ENCODE measurements at places on chromosomes 5 and 9. TPM values are rescaled to one million over a fixed set of nuclear protein-coding genes. Genes with fewer than 3 reads are reported as not detected.

GRCh38 chr5:58499941-58500340, 8.7 kb downstream of the GAPT start:
- DNase-seq = no peak

DNA sequence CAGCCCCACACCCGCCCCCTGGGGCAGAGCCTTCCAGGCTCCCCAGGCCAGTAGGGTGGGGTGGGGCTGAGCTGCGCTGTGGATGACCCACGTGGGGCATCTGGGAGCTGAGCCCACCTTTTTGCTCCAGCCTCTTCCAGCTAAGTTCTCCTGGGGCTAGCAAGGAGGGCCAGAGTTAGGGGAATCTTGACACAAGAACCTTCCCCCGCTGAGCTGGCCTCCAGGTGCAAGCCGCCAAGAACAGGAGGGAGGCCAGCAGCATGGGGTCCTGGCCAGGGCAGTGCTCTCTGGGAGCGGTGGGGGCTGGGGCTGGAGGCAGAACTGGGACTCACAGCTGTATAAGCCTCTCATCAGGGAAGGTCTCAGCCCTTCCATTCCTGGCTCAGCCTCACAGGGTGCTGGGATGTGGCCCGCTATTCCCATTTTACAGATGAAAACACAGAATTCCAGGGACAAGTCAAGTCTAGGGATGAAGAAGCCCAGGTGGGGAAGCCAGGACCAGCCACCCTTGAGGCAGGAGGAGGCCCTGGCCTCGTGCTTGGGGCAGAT, 21.5 kb downstream of the SARDH start:
- DNase-seq = peak; percentile 48

GRCh38 chr9:37412431-37413151, 9.9 kb upstream of the GRHPR start:
- DNase-seq = no peak

DNA sequence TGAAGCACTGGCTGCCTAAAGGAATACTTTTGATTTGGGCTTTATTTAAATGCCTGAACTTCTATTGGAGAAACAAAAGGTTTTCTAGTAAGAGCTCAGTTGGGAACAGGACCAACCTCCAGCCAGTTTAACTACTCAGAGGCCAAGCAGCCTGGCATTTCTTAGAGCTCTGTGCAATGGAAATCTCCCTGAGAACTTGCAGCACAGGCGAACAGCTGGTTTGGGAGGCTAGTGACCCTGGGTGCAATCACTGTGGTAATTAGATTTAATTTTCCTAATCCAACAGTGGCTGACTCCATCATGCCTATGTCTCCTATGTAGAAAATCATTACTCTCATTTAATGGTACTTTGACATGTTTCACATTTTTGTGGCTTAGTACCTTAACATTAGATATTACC, 1.0 kb upstream of the CDH6 start:
- DNase-seq = no peak

- no peak for DNase-seq
Measured at GRCh38 chr5:157454273-157454672, 5.7 kb upstream of the NIPAL4 start.

GRCh38 chr5:97182571-97183099, 412 bp downstream of the RIOK2 start:
- DNase-seq = no peak

GRCh38 chr9:95874303-95874988, 1.0 kb upstream of the ERCC6L2 start:
- no peak for DNase-seq

DNA sequence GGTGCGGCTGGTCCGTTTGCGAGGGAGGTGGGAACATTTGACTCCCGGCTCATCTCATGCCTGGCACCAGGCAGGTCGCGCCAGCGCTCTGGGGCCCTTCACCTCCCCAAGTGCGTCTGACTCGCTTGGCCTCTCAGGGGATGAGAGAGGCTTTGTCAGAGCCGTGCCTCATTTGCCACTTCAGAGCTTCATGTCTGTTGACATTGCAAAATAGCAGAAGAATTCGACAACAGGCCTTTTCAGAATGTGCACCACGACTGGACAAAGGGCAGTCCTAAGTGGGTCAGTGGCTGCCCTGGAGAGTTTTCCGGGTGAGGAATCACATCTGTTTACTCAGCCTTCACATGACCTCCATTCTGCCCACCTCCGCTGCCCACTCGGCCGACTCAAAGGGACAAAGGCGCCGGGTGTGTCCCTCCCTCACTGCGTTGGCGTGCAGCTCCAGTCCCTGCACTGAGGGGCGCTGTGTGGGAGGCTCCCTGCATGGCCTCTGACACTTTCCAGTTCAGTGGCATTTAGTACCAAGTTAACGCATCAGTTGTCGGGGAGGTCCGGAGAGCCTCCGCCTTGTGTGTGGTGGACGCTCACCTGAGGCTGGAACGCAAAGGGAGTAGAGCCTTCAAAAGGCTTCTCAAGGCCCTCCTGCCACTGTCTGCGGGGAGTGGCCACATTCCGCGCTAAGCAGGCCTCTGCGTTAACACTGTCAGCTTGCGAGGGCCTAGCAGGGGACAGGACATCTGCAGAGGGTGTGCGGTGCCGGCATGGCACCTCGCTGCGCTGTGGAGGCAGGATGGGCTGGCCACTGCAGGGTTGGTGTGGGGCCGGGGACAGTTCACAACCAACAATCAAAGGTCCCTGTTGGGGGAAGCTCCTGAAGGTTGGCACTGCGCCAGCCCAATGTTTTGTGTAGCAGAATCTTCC, 171.5 kb downstream of the NXNL2 start:
- DNase-seq = no peak

DNA sequence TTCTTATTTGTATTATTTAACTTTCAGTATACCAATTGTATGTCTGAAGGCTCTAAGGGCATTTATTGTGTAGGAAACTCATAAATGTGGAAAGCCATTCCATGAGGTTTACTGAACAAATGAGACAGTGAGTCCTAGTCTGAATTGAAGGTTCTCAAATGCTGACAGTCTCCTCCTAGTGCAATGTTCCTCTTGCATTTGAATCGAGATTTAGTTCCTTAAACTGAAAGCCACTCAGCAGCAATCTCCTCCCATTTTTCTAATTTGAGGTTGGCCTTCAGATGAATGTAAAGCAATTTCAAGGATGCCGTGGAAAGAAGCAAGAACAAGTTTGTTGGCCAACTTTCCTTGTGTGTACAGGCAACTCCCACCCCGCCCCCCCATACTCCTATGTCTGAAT, 493.2 kb upstream of the KLF4 start:
- no peak for DNase-seq

DNA sequence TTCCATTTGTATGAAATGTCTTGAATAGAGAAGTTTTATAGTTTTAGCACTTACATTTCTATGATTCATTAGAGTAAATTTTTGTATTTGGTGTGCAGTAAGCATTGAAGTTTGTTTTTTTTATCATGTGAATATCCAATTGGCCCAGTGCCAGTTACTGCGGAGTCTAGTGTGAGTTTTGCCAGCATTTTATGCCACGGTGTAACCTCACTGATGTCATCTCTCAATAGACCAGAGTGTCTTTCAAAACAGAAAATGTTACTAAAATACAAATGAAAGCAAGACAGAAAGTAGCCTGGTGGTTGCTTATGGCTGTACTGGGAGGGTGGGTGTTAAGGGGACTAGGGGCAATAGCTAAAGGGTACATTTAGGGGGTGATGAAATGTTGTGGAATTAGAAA, 62.8 kb downstream of the IPPK start:
- no peak for DNase-seq

DNA sequence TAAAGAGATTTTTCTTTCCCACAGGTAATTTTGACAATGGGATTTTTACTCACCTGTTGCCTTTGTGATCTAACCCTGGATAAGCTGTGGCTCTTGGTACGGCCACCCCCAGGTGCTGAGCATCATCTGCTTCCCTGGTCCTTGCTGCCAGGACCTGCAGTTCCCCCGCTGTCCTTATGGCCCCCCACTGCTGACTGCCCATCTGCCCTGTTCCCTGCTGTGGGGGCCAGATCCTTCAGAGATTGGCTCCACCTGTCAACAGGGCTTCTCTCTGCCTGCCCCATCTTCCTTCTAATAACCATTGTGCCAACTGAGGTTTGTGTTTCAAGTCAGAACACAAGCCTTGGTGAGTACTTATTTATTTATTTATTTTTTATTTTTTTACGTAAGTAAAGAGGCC, 183.3 kb downstream of the MAPKAP1 start:
- no peak for DNase-seq

- DNase-seq = no peak
Measured at GRCh38 chr5:113195251-113195650, 218.7 kb downstream of the DCP2 start.

DNA sequence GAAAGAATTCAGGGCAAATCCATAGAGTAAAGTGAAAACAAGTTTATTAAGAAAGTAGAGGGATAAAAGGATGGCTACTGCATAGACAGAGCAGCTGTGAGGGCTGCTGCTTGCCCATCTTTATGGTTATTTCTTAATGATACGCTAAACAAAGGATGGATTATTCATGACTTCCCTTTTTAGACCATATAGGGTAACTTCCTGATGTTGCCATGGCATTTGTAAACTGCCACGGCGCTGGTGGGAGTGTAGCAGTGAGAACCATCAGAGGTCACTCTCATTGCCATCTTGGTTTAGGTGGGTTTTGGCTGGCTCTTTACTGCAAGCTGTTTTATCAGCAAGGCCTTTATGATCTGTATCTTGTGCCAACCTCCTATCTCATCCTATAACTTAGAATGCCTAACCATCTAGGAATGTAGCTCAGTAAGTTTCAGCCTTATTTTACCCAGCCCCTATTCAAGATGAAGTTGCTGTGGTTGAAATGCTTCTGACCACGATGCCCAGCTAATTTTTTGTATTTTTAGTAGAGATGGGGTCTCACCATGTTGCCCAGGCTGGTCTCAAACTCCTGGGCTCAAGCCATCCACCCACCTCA, 42.1 kb downstream of the RFK start:
- DNase-seq = no peak

- DNase-seq = no peak
Measured at GRCh38 chr5:92861531-92862285, 719.3 kb downstream of the NR2F1-AS1 start.

DNA sequence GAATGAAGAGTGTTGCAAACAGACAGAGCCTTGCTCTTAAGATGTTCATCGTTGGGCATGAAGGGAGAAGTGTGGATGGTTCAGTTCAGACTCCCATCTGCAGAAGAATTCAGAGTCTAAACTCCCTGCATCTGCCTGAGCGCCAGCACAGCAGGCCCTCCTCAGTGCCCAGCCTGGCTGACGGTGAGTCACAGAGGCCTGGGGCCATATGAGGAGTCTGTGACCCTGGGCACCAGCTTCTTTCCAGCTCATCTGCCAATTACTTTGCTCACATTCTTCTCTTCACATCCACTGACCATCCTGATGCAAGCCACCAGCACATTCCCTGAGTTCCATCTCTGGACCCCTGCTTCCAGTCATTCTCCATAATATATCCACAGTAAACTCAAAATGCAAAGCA, 401.1 kb upstream of the TRPC7 start:
- DNase-seq = no peak

DNA sequence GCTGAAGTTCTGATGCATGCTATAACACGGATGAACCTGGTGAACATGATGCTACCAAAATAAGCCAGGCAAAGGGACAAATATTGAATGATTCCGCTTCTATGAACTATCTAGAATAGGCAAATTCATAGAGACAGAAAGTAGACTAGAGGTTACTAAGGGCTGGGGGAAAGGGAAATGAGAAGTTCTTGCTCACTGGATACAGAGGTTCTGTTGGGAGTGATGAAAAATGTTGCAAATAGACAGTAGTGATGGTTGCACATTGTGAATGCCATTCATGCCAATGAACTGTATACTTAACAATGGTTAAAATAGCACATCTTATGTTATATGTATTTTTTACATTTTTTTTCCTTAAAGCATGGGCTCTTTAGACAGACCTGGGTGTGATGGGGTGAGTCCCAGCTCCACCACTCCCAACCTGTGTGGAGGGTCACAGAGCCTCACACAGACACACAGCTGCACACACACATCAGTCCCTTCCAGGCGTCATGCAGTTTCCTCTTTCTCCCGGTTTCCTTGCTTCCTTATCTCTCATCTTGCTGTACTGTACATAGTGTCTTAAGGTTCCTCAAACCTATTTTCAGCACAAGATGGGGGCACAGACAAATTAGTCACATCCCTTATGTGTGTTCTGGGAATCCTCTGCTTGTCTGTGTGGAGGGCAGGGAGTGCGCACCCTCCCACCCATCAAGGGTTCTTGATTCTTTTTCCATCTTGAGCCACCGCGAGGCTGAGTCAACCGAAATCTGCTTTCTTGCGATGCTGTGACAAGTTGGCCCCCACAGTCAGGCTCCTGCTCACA, 192.9 kb downstream of the CRB2 start:
- no peak for DNase-seq

GRCh38 chr5:96651948-96652753, 10.0 kb upstream of the CAST start:
- DNase-seq = no peak

DNA sequence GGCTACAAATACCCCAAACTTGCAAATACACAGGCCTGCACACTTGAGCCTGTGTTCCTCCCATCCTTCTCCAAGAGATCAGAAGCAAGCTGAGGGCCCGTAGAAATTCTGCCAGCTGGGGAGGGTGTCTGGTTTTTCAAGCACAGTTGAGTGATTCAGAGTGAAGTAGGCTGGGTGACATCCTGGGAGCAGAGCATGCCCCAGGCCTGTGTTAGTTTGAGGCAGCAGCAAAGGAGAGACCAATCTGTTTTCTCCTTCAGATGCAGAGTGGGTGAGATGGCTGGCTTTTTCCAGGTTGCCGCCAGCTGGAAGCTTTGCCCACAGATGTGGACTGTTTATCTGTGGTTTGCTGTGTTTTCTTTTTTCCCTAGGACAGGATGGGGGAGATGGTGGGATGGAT, 63.1 kb downstream of the RCL1 start:
- no peak for DNase-seq

The N4BP3 gene
- total RNA-seq = 0.23 TPM

The HACD4 gene
- total RNA-seq = 0.13 TPM

The IFNA13 gene
- not detected for total RNA-seq

The RNF20 gene
- total RNA-seq = 21.1 TPM

The TTC33 gene
- 8.7 TPM for total RNA-seq

The EPB41L4A gene
- total RNA-seq = 6.8 TPM

The ITGA2 gene
- 2.2 TPM for total RNA-seq

The MEGF10 gene
- total RNA-seq = 0.59 TPM

The POU5F2 gene
- 0.78 TPM for total RNA-seq

Measured in pancreas (tissue), 10 donors.